Forelimb muscle (tissue), 1 donor: ENCODE measurements at places on chromosomes 1 and 21. TPM values are rescaled to one million over a fixed set of nuclear protein-coding genes. Genes with fewer than 3 reads are reported as not detected.

The C1orf74 gene
- polyA plus RNA-seq, result 2.3 TPM

The OBSCN gene
- polyA plus RNA-seq, result 358 TPM

The HSPA6 gene
- polyA plus RNA-seq, result 0.57 TPM

- no peak for DNase-seq
Observed at GRCh38 chr1:45643978-45644377, 20.1 kb upstream of the CCDC17 start.

DNA sequence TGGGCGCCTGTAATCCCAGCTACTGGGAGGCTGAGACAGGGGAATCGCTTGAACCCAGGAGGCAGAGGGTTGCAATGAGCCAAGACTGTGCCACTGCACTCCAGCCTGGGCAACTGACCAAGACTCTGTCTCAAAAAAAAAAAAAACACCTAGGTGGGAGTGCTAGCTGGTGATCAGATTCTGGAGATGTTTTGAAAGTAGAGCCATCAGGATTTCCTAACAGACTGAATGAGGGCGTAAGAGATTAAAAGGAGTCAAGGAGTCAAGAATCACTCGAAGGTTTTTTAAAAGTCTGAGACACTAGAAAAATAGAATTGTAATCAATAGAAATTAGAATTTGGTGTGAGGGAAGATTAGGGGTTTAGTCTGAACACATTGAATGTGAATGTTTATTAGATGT lies 73.8 kb downstream of the HSF2BP start:
- DNase-seq, result no peak

- DNase-seq, result no peak
Observed at GRCh38 chr1:240487493-240487892, 124.5 kb downstream of the GREM2 start.

- DNase-seq, result no peak
Observed at GRCh38 chr1:107941531-107941930, 23.4 kb downstream of the VAV3 start.

DNA sequence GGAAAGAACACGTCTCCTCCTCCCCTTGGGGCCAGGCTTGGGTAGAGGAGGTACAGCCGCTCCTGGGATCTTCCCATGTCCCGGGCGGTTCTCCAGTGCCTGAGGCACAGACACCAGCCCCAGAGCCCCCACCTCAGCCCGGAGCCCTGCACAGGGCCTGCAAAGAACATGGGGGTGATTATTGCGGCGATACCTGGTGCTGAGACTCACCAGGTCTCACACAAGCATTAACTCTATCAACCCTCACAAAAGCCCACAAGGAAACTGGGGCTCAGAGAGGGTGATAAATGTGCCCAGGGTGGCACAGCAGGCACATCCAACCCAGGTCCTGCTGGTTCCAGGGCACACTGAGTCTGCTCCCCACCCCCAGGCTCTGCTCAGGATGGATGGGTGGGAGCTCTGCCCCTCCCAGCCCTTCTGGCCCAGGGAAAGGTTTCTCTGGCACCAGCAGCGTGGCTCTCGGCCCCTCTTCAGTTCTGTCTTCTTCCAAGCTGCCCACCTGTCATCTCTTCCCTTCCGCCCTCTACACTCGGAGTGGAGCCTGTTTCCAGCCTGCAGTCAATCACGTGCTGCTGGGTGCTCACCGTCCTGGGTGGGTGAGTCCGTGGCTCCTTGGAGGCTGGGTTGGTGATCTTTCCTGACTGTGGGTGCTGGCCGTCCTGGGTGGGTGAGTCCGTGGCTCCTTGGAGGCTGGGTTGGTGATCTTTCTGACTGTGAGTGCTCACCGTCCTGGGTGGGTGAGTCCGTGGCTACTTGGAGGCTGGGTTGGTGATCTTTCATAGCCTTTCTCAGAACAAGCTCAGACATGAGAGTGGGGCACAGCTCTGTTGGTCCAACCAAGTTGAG lies 53.6 kb upstream of the AJAP1 start:
- no peak for DNase-seq

DNA sequence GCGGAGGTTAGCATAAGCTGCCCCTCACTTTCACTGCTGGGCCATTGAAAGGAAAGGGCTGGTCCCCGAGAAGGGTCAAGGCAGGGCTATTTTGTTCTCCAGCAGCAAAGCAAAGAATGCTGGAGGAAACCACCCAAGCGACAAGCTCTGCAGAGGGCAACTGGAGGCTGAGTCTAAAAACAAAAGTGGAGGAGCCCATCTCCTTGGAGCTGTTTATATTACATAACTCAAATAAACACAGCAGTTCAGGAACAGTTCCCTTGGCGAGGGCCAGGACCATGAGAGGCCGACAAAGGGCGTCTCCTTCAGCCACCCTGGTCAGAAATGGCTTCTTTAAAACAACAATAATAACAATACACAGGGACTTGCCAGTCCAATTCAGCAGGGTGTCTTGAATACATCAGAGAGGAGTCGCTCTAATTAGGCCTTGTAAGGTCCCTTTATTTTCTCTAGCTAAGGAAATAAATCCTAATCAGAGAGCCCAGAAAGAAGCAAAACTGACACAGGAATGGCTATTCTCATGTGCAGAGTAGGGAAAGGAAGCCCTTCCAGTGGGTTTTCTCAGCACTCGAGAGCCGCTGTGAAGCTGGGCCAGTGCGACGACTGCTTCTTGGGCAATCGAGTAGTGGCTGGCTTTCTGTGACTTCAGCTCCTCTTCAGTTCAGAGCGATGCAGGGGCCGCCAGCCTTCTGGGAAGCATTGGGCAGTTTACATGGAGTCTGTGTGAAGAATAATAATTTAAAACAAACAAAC lies 57.0 kb upstream of the TARBP1 start:
- DNase-seq, result no peak

- DNase-seq, result no peak
Observed at GRCh38 chr1:205843036-205843859, 6.7 kb downstream of the PM20D1 start.
